HS-27A (cell line): ENCODE measurements at places on chromosomes 5 and 9.

DNA sequence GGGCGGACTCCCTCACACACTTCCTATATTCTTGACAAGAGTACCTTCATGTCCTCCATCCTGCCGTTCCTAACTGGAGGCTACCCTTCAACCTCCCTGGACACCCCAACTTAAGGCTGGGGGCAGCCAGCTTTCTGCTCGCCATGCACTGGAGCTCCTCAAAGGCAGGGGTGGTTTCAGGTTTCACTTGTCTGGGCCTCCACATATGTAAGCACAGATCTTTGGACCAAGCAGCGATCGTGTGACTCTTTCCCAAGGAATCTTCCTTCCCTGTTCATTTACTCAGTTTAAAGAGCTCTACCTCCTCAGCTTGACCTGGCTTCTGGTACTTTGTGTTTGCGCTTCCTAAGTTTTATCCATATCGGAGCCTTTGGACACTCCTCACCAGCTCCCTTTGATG, 34.2 kb upstream of the TRPC7 start:
- DNase-seq, result no peak

DNA sequence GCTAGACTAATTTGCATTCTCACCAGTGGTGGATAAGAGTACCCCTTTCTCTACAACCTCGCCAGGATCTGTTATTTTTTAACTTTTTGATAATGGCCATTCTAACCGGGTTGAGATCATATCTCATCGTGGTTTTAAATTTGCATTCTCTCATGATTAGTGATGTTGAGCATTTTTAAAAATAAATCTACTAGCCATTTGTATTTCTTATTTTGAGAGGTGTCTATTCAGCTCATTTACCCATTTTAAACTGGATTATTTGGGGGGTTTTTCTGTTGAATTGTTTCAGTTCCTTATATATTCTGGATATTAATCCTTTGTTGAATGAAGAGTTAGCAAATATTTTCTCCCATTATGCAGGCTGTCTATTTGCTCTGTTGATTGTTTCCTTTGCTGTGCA, 139.6 kb downstream of the ARSB start:
- DNase-seq, result no peak

DNA sequence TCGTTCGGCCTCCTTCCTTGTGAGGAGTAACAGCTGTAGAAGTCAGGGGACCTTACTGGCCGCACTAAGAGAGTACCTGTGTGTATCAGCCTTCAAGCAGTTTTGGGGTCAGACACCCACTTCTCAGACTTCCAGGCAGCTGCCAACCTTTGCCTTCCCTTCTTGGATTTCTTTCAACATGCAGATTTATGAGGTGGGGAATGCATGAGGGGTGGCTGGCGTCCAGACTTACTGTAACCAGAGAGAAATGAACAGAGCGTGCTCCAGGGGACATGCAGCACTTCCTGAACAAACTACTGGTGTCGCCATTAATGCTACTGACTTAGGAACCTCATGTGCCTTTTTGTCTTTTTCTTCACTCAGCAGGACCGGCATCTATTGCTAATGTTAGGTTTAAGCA, 46.7 kb downstream of the INSYN2B start:
- DNase-seq, result no peak

- peak; percentile 22 for DNase-seq
Measured at GRCh38 chr5:141476132-141476911, 556 bp downstream of the PCDHGC3 start.

DNA sequence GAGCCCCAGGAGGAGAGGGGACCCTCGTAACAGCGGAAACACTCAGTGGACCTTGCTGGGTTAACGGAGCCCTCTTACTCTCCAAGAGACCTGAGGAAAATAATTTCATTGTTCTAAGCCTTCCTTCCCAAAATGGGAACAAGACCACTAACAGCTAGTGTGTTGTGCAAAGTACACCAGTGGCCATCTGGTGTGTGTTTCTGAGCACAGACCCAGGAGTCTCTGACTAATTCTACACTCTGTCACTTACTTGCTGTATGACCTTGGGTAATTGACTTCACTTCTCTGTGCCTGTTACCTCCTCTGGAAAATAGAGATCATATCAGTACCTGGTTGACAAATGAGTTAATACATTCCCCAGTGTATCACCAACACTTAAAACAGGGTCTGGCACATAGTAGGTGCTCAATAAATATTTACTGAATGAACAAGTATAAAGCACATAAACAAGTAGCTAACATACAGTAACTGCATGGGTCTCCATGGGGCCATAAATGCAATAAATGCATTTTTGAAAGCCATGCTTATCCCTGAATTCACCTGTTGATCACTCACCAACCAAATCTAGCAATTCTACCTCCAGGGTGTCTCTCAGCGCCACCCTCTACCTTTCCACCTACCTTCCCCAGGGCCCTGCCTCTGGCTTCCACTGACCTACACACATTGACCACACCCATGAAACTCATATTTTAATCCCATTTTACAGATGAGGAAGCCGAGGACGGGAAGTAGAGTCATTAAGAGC, 44.7 kb upstream of the AKNA start:
- no peak for DNase-seq
